ENCODE measurements at places on chromosomes 16 and 17. TPM values are rescaled to one million over a fixed set of nuclear protein-coding genes. Genes with fewer than 3 reads are reported as not detected.

The C16orf78 gene
- not detected for total RNA-seq

The SPIRE2 gene
- total RNA-seq = 46.3 TPM

The P2RX5 gene
- total RNA-seq = 11.6 TPM

The ORAI3 gene
- total RNA-seq = 14.7 TPM

The CLDN9 gene
- 17.8 TPM for total RNA-seq

The ABCA8 gene
- not detected for total RNA-seq

The EME1 gene
- total RNA-seq = 33.5 TPM

The CX3CL1 gene
- total RNA-seq = 41.4 TPM

The WFIKKN1 gene
- total RNA-seq = 0.90 TPM

The DOC2A gene
- 18.0 TPM for total RNA-seq

The SLC35G3 gene
- not detected for total RNA-seq

The CRHR1 gene
- total RNA-seq = not detected

The TP53TG3B gene
- total RNA-seq = not detected

The AANAT gene
- not detected for total RNA-seq

The STX1B gene
- total RNA-seq = 1.3 TPM

- DNase-seq = no peak
Measured at GRCh38 chr17:30091771-30092170, 24.8 kb upstream of the NSRP1 start.

DNA sequence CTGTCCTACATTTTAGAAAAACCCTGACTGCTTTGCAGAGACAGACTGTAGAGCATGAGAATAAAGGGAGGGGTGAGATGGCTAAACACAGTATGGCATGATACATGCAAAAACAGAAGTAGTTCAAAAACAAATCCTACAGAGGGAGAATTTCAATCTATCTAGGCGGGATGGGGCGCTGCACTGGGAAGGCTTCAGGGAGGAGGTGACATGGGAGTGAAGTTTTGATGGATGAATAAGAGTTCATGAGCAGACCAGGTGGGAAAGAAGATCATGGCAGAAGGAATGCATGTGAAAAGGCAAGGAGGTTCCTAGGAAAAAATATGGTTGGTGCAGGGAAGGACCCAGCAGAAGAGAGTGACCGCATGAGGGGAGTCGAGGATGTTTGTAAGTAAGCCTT lies 19.2 kb downstream of the HS3ST3B1 start:
- DNase-seq = no peak

DNA sequence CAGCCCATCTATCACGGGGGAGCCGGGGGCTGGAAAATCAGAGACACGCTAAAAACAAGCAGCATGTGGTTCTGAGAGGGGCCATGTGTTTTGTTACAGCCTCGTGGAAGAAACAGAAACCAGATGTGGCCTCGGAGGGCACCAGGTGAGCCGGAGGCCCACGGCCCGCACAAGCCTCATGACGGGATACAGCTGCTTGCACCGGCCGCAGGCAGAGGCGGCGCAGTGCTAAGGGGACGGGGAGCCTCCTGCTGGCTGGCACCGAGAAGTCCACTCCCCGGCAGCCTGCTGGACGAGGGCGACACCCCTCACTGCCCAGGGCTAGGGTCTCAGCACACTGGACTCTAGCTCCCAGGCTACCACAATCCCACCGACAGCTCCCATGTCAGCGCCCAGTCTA lies 19.2 kb downstream of the NDUFAF8 start:
- no peak for DNase-seq

DNA sequence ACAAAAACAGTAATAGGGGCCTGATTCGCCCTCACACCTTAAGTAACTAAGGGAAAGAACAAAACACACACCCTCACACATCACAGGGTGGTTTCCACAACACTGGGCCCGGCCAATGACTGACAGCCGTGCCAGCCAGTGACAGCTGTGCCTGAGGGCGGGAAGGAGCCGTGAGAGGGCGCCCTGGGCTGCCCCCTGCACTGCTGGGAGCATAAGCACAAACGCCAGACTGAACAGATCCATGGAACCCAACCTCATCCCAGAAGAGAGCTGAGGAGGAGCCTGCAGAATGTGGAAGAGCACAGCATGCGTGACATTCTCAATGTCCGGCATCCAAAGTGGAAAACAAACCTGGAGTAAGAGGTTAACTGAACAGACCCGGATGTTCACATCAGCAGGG lies 16.0 kb downstream of the CSNK1D start:
- DNase-seq = no peak

GRCh38 chr16:47886631-47887415 lies 269.0 kb downstream of the ABCC12 start:
- DNase-seq = no peak

DNA sequence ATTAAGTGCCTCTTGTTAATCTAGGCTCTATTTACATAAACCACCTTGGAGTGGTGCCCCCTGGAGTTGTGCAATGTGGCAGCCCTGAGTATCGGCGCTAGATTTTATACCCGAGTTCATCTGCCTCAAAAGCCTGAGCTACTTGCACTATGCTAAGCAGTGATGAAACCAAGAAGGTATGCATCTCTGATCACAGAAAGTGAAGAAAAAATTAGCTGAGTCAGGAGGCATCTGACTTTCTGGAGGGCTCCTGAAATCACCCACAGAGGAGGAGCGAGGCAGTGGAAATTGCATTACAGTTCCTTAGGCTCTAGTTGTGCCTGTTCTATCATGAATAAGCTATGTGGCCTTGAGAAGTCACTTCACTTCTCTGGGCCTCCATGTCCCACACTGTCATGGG lies 80.3 kb upstream of the PSMD7 start:
- no peak for DNase-seq

GRCh38 chr17:12431188-12431587 lies 234.5 kb upstream of the MYOCD start:
- no peak for DNase-seq

DNA sequence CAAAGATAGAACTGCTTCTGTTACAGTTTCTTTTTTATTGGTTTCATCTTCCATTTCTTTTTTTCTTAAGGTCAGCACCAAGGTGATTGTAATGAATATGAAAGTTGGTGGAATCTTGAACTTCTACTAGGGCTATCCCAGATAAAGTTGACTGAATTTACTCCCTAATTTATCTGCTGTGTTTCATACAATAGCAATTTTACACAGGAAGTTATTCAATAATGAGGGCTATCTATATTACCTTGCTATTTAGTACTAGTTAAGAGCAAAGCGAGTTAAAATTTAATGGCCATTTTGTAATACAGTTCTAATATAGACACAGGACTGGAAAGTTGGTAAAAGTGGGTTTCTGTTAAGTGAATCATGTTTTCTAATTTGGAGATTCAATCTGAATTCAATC lies 24.1 kb downstream of the USP10 start:
- no peak for DNase-seq

DNA sequence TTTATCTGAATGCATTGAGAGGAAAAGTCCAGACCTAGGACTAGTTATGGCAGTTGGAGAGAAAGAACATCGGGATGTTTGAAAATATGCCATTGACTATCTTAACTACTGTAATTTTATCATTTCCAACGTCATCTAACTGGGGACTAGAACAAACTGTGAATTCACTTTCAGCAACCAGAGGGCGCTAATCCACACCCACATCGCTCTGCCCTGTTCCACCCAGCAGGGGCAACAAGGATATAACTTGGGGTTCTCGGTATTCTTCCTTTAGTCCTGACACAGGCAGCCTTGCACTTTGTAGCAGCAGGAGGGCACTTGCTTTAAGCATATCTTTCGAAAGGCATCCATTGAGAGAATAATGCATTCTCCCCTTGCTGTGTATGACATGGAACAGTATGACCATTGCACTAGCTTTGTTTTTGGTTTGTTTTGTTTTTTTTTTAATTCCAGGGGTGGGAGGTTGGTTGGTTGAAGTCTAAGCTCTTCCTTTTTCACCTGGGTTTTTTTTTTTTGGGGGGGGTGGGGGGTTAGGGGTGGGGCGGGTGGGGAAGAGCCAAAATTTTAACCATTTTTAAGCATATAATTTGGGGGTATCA lies 31.5 kb downstream of the SIAH1 start:
- DNase-seq = peak; percentile 76

DNA sequence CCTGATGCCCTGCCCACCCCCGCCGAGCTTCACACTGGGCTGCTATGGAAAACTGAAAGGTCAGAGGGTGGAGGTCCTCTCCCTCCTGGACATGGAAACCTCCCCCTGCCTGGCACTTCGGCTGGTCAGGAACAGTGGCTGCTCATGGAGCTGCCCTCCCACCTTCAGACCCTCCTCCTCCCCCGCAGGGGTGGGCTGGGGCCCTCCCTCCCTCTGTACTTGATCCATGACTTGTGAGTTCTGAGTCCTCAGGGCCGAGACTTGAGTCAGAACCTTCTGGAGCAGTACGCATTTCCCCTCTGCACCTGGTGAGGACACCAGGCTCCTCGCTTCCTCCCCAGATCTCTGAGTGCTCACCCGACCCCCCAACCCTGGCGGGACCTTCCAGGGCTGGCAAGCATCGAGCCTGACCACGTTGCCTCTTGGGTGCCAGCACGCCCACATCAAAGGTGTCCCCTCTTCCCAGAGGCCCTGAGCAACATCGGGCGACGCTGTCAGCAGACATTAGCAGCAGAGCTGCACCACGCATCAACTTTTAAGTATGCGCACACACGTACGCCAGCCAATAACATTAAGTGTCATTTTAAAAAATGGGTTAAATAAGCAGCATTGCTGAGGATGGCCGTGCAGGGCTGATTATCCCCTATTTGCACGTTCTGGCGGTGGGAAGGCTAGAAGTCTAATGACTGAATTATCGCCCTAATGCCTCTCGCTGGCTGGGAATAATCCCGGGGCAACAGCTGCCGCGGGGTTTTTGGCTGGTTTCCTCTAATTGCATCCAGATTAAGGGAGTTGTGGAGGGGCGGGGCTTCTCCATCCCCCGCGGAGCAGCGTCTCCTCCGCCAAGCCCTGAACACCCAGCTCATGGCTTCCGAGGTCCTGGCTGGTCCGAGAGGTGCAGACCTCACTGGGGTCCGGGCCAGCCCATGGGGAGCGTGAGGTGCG lies 98.0 kb downstream of the TBC1D16 start:
- DNase-seq = no peak

GRCh38 chr17:21298056-21298982 lies 13.8 kb downstream of the MAP2K3 start:
- no peak for DNase-seq

- DNase-seq = no peak
Measured at GRCh38 chr17:64460955-64461354, 12.0 kb downstream of the MILR1 start.

- no peak for DNase-seq
Measured at GRCh38 chr17:39276113-39276512, 50.4 kb upstream of the STAC2 start.

DNA sequence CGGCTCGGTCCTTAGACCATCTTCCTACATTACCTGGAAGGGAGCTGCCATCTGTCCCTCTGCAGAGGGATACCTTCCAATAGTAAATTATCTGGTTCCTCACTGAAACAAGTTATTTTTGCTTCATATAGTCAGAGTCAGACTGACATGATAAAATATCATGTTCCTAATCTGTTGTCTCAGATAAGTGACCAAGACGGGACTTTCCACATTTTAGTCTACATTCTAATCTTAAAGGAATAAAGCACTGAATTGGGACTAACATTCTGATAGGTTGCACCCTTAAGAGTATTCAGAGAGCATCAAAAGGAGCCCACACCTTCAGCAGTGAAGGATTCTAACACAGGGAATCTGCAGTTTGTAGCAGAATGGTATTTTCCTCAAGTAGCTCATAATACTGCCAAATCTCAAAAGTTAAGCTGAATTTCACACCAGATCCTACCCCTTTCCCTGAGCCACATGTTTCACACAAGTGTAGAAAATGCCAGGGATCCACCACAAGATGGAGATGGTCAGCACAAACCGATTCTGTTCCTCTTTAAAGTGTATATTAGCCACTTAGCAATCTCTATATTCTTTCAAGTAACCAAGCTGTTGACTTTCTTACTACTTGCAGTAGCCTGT lies 13.4 kb downstream of the GINS2 start:
- no peak for DNase-seq

DNA sequence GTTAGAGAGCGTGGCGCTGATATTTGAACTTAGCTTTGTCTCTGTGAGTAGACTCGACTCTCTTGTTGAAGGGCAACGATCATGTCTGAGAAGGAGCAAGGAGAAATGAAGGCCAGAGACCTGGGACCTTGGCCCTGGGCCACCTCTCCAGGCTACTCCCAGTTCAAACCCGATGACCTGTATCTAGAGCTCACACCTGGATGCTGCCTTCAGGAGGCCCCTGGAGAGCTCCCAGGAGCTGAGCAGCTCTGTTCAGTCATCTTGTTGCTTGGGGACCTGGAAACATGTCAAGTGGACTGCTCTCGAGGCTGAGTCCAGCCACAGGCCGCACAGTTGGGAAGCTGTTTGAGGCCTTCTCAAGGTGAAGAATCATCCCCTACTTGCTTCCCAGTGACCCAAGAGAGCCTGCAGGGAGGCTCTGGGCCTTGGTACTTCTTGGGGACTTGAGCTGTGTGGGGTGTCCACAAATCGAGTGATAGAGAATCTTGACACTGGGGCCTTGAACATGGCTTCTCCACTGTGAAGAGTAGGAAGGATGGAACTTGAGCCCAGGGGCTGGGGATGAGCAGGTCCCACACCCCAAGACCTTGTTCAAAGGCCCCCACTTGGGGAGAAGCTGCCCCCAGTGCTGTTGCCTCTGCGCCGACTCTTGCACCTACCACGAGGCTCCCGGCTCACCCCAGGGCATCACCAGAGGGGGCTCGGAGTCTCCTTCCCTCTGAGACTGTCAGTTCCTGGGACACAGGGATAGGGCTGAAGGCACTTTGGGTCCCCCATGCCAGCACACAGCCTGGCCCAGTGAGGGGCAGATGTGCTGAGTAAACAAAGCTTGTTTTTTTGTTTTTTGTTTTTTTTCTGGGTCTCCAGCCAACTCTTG lies 112.1 kb downstream of the IRX5 start:
- DNase-seq = no peak

- no peak for DNase-seq
Measured at GRCh38 chr16:89936981-89937380, 11.6 kb upstream of the DEF8 start.

GRCh38 chr16:27341549-27341948 lies 27.8 kb downstream of the IL4R start:
- DNase-seq = no peak
